Activated CD4-positive, alpha-beta memory T cell treated with anti-CD3 and anti-CD28 coated beads for 36 hours (primary cell): ENCODE measurements at places on chromosomes 11 and 22. TPM values are rescaled to one million over a fixed set of nuclear protein-coding genes. Genes with fewer than 3 reads are reported as not detected.

- peaks cover 2% of the 10 kb centered on the region for H3K4me1 ChIP-seq
- no peak overlapping the region for H3K27ac ChIP-seq
- H3K27me3 ChIP-seq, result peaks cover 50% of the 10 kb centered on the region
- DNase-seq, result no peak
Measured at GRCh38 chr22:45969801-45970470, 7.0 kb downstream of the WNT7B start.

GRCh38 chr11:17596711-17597110, 49.7 kb downstream of the OTOG start:
- peak; percentile 5 for DNase-seq
- peaks cover 6% of the 10 kb centered on the region for H3K27me3 ChIP-seq
- peaks cover 9% of the 10 kb centered on the region for H3K4me1 ChIP-seq
- H3K4me3 ChIP-seq, result no peak overlapping the region
- H3K36me3 ChIP-seq, result no peaks in the 10 kb centered on the region

DNA sequence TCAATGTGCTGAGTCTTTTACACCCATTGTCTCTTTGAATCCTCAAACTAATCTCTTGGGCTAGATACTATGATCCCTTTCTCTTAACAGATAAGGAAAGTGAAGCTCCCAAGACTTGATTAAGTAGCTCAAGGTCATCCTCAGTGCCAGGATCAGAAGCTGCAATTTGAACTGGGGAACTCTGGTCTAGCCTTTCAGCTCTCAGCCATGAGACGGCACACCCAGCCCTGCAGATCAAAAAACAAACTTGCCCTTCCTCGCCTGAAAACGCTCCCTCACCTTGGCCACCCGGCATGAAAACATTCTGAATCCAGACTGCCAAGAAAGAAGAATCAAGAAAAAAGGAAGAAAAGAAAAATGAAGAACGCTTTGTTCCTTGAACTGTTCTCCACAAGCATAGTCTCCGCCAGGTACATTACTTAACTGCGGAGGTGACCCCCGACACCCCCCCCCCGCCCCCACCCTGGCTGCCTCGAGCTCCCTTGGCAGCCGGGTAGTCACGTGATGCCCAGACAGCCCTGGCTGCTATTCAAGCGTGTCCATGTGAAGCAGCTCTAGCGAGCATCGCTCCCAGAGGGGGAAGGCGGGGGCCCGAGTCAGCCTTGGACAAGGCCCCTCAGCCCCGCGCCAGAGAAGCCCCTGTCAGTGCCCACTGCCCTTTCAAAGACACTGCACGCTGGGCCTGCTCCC, 451.2 kb downstream of the MIAT start:
- H3K36me3 ChIP-seq, result no peaks in the 10 kb centered on the region
- H3K4me1 ChIP-seq, result no peaks in the 10 kb centered on the region
- H3K4me3 ChIP-seq, result no peak overlapping the region
- peaks cover 5% of the 10 kb centered on the region for H3K27me3 ChIP-seq

DNA sequence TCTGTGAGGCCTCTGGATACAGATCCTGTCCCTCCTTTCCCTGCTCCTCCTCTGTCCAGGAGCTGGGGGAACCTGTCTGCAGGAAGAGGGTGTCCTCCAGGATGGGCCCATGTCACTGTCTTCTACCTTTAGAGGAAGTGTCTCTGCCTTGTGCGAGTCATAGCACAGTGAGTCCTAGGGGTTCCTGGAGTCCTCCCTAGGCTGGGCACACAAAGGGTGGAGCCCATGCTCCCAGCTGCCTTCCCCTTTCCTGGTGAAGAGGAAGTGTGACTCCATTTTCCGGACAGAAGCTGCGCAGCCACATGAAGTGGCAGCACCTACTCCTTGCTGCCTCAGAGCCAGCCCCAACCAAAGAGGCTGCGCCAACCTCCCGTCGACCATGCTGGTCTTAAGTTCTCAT, 112.2 kb downstream of the CTTN start:
- DNase-seq, result no peak
- peaks cover 7% of the 10 kb centered on the region for H3K27me3 ChIP-seq
- H3K27ac ChIP-seq, result no peak overlapping the region
- H3K4me3 ChIP-seq, result no peak overlapping the region

DNA sequence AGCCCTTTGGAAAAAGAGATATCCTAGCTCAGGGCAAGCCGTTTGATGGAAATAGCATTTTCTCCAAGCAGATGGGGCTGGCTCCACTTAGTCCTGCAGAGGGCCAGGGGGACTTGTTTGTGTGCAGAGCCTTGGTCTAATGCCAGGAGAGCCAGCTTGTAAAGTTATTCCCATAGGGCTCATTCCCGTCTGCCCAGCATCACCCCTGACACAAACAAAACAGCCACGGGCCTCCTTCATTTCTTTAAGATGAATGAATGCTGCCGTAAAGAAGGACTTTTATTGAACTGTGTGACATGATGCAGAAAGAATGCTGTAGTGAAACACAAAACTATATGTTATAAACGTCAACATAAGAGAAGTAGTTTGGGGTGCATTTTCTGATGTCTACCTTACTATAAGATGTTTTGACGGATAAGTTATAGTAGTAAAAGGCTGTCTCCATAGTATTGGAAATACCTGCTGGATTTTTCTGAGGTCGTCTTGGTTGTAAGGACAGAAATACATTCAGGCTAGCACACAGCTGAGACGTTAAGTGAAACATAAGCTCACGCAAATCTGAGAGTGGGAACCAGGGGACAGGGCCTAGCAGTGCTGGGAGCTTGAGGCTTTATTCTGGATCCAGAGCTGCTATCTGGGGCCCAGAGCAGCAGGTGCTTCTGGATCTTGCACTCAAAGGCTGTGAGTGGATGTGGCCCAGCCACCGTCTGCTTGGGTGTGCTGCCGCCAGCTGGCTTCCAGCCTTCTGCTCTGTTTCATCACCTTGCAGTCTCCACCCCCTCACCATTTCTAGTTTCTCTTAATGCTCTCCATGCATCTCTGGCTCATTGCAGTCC, 53.3 kb downstream of the NCAM1 start:
- H3K4me3 ChIP-seq, result no peak overlapping the region
- DNase-seq, result no peak
- H3K27ac ChIP-seq, result no peak overlapping the region
- no peaks in the 10 kb centered on the region for H3K27me3 ChIP-seq

- H3K4me1 ChIP-seq, result no peaks in the 10 kb centered on the region
- no peak overlapping the region for H3K4me3 ChIP-seq
- H3K27me3 ChIP-seq, result peaks cover 6% of the 10 kb centered on the region
Measured at GRCh38 chr11:134513585-134514120, 101.6 kb upstream of the B3GAT1 start.

GPHA2 gene
- 0.46 TPM for total RNA-seq
